ENCODE measurements at places on chromosomes 13 and 19. TPM values are rescaled to one million over a fixed set of nuclear protein-coding genes. Genes with fewer than 3 reads are reported as not detected.

OR10H5 gene
- total RNA-seq, result not detected

KDM4B gene
- 35.8 TPM for total RNA-seq

FCHO1 gene
- total RNA-seq, result 19.9 TPM

KLK1 gene
- total RNA-seq, result 1.3 TPM

EDNRB gene
- 53.3 TPM for total RNA-seq

MATK gene
- total RNA-seq, result 9.6 TPM

- DNase-seq, result no peak
- H3K27ac ChIP-seq, result no peak overlapping the region
- H3K36me3 ChIP-seq, result no peaks in the 10 kb centered on the region
- no peak overlapping the region for H3K4me3 ChIP-seq
- H3K4me1 ChIP-seq, result peaks cover 3% of the 10 kb centered on the region
These were observed 20.9 kb downstream of the FCHO1 start for GRCh38 chr19:17772172-17772571.

DNA sequence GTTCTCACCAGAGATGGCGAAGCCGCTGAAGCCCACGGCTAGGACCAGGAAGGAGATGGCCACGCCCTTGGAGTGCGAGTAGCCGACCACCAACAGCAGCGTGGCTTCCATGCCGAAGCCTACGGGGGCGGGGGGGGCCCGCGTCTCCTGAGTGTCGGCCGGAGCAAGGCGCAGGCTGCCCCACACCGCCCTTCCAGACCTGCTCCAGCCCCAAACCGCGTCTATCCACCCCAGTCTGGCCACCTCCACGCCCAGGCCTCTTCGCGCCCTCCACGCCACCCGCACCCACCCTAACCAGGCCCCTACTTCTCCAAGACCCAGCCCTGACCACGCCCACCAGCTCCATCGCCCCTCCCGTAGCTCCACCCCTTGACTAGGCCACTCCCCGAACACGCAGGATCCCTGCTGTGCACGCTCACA lies 6.2 kb downstream of the GFY start:
- H3K4me1 ChIP-seq, result peaks cover 24% of the 10 kb centered on the region
- H3K36me3 ChIP-seq, result no peaks in the 10 kb centered on the region
- no peak overlapping the region for H3K27ac ChIP-seq
- DNase-seq, result no peak
- peaks cover 22% of the 10 kb centered on the region for H3K27me3 ChIP-seq

DNA sequence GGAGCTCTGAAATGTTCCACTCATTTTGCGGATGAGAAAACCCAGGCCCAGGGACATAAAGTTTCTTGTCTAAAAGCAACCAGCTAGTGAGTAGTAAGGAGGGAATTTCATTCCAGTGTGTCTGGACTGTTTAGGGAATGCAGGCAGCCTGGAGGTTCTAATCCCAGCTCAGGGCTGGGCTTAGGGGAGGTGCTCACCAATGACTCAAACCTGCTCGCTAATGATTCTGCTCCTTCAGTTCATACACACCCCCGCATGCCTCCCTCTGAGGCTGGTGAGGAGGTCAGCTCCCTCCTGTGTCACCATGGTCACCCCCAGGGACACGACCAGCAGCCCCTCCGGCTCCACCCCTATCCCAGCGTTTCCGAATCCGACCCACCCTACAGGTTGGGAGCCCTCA lies 34.6 kb downstream of the CYP4F2 start:
- no peaks in the 10 kb centered on the region for H3K4me1 ChIP-seq
- H3K27ac ChIP-seq, result no peak overlapping the region
- H3K4me3 ChIP-seq, result no peak overlapping the region
- DNase-seq, result no peak

- H3K27me3 ChIP-seq, result no peaks in the 10 kb centered on the region
- no peaks in the 10 kb centered on the region for H3K36me3 ChIP-seq
- H3K4me1 ChIP-seq, result peaks cover 5% of the 10 kb centered on the region
These were observed 416.6 kb downstream of the KLF12 start for GRCh38 chr13:73717632-73718031.

- H3K4me1 ChIP-seq, result no peaks in the 10 kb centered on the region
- no peak for DNase-seq
- peaks cover 12% of the 10 kb centered on the region for H3K36me3 ChIP-seq
- H3K27me3 ChIP-seq, result no peaks in the 10 kb centered on the region
These were observed 8.7 kb downstream of the ADAMTS10 start for GRCh38 chr19:8601796-8602195.

DNA sequence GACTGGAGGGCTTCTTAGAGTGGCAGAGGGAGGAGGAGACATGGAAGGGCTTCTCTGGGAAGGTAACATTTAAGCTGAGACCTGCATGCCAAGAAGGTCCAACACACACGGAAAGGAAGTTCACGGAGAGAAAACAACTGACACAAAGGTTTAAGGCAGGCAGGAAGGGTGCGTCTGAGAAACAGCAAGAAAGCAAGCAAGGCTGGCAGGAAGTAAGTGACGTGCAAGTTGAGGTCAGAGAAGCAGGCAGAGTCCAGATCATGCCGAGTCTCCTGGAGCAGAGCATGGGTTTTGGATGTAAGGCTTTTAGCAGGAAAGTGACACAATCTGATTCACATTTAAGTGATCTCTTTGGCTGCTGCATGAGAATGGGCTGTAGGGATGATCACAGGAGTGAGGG lies 60.5 kb downstream of the ATP7B start:
- no peaks in the 10 kb centered on the region for H3K27me3 ChIP-seq
- H3K4me3 ChIP-seq, result no peak overlapping the region
- no peaks in the 10 kb centered on the region for H3K36me3 ChIP-seq

GRCh38 chr19:2415281-2415972 lies 12.0 kb downstream of the TIMM13 start:
- H3K27me3 ChIP-seq, result no peaks in the 10 kb centered on the region
- no peak overlapping the region for H3K27ac ChIP-seq
- DNase-seq, result no peak
- no peaks in the 10 kb centered on the region for H3K4me1 ChIP-seq

DNA sequence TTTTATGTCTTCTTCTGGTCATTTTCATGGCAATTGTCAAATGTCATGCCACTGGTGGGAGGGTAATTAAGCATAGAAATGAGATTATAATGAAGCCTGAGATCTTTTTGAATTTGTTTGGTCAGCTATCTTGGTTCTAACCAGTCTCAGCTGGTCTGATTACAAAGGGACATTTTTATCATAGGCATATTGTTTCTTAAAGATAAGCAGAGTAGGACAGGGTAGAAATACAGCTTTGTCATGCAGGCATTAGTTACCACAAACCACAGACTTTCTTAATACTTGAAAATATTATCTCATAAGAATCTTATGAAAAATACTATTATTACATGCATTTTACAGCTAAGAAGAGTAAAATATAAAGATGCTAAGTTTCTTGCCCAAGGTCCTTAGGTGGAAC lies 1761.5 kb downstream of the PCDH9 start:
- no peaks in the 10 kb centered on the region for H3K27me3 ChIP-seq
- H3K4me3 ChIP-seq, result no peak overlapping the region
- no peaks in the 10 kb centered on the region for H3K4me1 ChIP-seq
- H3K36me3 ChIP-seq, result no peaks in the 10 kb centered on the region
- no peak for DNase-seq

GRCh38 chr13:22562116-22562515 lies 618.7 kb upstream of the SGCG start:
- H3K27ac ChIP-seq, result no peak overlapping the region
- no peaks in the 10 kb centered on the region for H3K36me3 ChIP-seq
- no peak overlapping the region for H3K4me3 ChIP-seq
- no peak for DNase-seq
- H3K27me3 ChIP-seq, result no peaks in the 10 kb centered on the region

DNA sequence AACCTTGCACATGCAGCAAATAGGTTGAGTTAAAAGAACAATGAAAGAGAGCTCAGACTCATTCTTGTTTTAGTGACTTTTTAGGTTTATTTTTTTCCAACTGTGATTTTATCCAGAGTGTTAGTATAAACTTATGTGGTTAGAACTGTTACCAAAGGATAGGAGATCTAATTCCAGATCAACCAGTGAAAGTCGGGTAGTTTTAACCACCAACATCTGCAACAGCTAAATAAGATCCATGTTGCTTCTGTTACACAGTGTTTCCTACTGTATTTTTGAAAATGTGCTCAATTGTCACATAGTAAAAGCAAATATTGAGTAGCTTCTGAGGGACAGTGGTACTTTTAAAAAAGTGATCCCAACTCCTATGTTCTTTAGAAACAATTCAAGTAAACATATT lies 53.9 kb upstream of the ARGLU1 start:
- no peak overlapping the region for H3K4me3 ChIP-seq
- no peaks in the 10 kb centered on the region for H3K4me1 ChIP-seq
- no peak for DNase-seq
- H3K27ac ChIP-seq, result no peak overlapping the region

- peaks cover 14% of the 10 kb centered on the region for H3K36me3 ChIP-seq
- H3K27me3 ChIP-seq, result no peaks in the 10 kb centered on the region
- DNase-seq, result no peak
- H3K27ac ChIP-seq, result no peak overlapping the region
These were observed 15.3 kb downstream of the RFXAP start for GRCh38 chr13:36834299-36834698.

GRCh38 chr13:42223681-42224080 lies 48.3 kb upstream of the AKAP11 start:
- DNase-seq, result no peak
- H3K36me3 ChIP-seq, result peaks cover 67% of the 10 kb centered on the region
- no peaks in the 10 kb centered on the region for H3K27me3 ChIP-seq
- H3K4me3 ChIP-seq, result no peak overlapping the region
- H3K27ac ChIP-seq, result no peak overlapping the region

DNA sequence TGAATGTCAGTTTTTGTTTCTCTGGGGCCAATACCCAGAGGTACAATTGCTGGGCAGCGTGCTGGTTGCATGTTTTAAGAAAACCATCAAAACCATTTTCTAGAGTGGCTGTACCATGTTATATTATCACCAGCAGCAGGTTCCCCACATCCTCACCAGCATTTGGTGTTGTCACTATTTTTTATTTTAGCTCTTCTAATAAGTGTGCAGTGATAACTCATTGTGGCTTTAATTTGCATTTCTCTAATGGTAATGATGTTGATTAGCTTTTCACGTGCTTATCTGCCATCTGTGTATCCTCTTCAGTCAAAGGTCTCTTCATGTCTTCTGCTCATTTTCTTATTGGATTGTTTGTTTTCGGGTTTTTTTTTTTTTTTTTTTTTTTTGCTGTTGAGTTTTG lies 21.9 kb downstream of the PAK4 start:
- no peak for DNase-seq
- no peak overlapping the region for H3K4me3 ChIP-seq
- H3K27ac ChIP-seq, result no peak overlapping the region
- no peaks in the 10 kb centered on the region for H3K36me3 ChIP-seq
- H3K27me3 ChIP-seq, result no peaks in the 10 kb centered on the region

GRCh38 chr19:12698138-12698537 lies 1.7 kb upstream of the FBXW9 start:
- no peak overlapping the region for H3K27ac ChIP-seq
- no peak for DNase-seq
- peaks cover 16% of the 10 kb centered on the region for H3K36me3 ChIP-seq

DNA sequence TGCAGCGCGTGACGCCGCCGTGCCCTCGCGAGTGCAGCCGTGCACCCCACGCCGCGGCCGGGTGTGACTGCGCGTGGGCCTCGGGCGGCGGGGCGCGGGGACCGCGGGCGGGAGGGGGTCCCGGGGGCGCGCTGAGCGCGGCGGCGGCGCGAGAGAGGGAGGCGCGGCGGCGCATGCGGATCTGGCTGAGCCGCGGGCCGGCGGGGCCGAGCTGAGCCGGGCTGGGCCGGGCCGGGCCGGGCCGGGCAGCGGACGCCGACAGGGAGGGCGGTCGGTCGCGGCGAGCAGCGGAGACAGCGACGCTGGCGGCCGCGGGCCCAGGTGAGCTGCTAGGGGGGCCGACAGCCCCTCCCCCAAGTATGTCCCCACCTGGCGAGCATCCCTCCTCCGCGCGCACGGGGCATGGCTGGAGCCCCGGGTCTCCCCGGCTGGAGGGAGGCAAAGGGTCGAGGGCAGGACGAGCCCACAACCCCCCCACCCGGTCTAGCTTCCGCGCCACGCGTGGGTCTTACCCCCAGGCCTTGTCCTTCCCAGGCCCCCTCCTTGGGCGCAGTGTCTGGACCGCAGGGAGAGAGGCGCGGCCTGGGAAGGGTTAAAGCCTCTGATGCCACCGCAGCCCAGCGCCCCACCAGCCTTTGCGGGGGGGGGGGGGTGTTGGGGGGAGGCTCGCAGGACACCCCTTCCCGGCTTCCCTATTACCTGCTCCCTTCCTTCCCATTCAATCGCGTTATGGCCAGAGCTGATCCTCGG lies at the start of gene SPTBN4:
Gene SPTBN4, plus strand, starts transcription at position 17 of the 750 bp plus-strand sequence. CDS start 5,621 bp downstream, outside the sequence.
- peak; percentile 91 for DNase-seq
- peaks cover 46% of the 10 kb centered on the region for H3K4me1 ChIP-seq
- H3K4me3 ChIP-seq, result peak within 1 kb of the TSS; percentile 70

GRCh38 chr13:24983094-24983493 lies 112.8 kb upstream of the PABPC3 start:
- DNase-seq, result no peak
- no peaks in the 10 kb centered on the region for H3K4me1 ChIP-seq
- no peak overlapping the region for H3K4me3 ChIP-seq
- H3K27me3 ChIP-seq, result no peaks in the 10 kb centered on the region

GRCh38 chr19:18436671-18437490 lies 1.1 kb downstream of the ISYNA1 start:
- H3K27me3 ChIP-seq, result no peaks in the 10 kb centered on the region
- peaks cover 40% of the 10 kb centered on the region for H3K4me1 ChIP-seq
- DNase-seq, result peak; percentile 89
- H3K4me3 ChIP-seq, result peak overlapping the region; percentile 51

GRCh38 chr13:77697217-77698103 lies at the start of gene SLAIN1:
SLAIN1 (plus strand) TSS chr13:77697687; CDS start chr13:77697914, 227 bp downstream.
- no peaks in the 10 kb centered on the region for H3K36me3 ChIP-seq
- peaks cover 27% of the 10 kb centered on the region for H3K4me1 ChIP-seq

DNA sequence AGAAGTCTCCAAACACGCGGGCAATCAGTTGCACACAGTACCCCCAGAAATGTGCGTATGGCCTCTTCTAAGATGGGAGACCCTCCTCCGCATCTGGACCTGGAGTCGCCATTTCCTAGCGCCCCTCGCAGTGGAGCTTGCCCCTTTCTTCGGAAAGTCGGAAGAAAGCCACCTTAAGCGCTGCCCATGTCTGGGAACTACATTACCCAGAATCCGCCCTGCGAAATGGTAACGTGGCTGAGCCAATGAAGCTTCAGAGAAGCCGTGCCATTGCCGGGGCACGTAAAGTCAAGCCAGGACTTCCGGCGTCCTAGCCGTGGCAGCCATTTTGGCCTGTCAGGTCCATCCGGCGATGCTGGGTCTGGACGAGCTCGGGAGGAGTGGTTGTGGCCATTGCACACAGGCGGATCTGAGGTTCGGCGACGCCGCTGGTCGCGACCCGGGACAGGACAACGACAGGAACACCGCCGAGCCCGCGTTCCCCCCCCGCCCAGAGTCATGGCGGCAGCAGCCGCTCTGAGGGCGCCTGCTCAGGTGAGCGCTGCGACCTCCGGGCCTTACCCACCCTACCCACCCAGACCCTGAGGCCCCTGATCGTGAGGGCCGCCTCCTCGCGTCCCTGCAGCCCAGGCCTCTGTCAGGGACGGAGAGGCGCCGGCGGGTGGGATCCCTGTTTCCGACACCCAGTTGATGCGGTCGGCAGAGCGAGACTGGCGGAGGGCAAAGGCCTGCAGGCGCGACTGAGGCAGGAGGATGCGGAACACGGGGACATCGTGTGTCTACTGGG lies at the start of gene ZNF586:
Gene ZNF586, plus strand, starts transcription at position 332 of the 787 bp plus-strand sequence. Its CDS starts 167 bp downstream, at position 499.
- H3K36me3 ChIP-seq, result peaks cover 20% of the 10 kb centered on the region
- peaks cover 14% of the 10 kb centered on the region for H3K4me1 ChIP-seq
- peak within 1 kb of the TSS; percentile 88 for H3K4me3 ChIP-seq
- DNase-seq, result peak; percentile 93

Data from upper lobe of left lung (tissue), 6 donors.